ENCODE measurements at places on chromosomes 16 and 17.

GRCh38 chr16:46947900-46948547 is 25.4 kb downstream of the DNAJA2 start:
- no peak for DNase-seq

DNA sequence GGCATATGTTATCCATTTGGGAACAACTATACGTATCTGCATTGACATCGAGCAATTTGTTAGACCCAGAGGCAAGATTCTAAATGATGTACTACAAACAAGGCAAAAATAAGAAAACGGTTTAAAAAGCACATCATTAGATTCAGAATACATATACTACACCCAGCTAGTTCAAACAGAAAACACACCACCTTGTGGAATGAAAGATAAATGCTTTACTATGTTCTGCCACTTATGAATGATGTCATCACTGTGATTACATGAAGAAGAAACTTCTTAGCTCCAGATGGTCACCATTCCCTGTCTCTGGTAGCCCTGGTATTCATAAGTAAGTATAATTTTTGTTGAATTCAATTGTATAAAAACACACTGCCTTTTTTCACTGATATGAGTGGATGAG is 7.8 kb downstream of the NACA2 start:
- DNase-seq = no peak

DNA sequence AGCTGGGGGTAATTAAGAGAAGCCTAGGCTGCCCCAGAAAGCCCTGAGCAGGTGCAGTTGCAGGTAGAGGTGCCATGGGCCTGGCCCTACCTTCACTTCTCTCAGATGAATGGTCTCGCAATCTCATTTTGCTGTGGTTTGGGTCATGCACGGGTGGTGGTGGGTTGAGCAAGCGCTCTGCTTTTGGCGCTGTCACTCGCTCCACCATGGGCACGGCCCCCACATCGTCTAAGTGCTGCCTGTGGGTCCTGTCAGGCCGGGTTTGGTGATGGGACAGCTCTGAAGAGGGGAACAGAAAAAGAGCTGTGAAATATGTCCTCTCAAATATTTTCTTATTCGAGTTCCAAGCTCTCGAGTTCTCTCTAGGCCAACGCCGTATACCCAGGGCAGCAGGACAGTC is 39.9 kb downstream of the STH start:
- DNase-seq = no peak

DNA sequence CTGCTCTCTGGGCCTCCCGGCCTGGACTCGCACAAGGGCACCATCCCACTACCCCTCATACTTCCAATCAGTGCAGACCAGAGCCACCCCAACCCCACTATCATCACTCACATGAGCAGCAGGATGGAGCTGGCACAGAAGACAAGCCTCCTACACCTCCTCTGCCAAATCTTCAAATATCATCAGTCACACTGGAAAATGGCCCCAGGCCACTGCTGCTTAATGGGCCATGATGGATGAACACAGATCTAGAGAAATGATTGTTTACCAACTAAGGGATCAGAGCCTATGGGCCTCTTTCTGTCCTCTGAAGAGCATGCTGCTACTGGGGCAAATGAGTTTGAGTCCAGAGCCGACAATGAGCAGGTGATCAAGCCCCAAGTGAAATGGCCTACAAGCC is 165.5 kb downstream of the GRIN2A start:
- no peak for DNase-seq

DNA sequence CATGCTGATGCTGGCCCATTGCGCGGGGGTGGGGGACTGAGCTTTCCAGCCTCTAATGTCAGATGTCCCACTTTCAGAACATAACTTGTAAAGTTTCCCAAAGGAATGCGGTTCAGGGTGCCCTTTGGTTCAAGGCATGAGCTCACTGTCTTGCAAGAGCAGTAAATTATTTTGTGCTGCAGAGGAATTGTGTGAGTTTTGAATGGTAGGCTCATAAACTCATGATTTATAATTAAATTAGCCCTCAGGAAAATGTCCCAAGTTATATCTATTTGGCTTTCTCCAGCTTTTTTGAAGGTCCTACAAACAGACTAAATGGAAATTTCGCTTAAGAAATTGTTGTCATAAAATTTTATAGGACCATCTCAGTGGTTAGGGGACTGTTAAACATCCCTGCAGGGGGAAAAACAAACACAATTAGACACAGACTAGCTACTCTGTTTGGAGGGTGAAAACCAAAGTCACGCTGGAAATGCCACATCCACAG is 321.8 kb downstream of the HS3ST3B1 start:
- DNase-seq = no peak

DNA sequence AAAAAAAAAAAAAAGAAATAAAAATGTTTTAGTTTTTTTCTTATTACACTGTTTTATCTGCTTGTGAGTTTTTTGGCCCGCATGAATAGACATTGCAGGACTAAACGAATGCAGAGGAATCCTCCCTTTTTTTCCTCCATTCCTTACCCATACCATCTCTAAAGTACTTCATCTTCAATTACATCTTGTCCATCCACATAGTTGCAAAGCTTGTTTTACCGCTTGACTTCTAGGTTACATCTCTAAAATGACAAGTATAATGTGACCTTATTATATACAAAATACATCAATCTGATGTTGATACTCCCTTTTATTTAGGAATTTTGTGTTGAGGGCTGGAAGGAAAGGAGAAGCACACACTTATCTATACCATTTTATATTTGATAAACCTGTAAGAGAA is 12.8 kb downstream of the RETREG3 start:
- no peak for DNase-seq

GRCh38 chr17:77666881-77667395 is 291.6 kb upstream of the TNRC6C start:
- no peak for DNase-seq

DNA sequence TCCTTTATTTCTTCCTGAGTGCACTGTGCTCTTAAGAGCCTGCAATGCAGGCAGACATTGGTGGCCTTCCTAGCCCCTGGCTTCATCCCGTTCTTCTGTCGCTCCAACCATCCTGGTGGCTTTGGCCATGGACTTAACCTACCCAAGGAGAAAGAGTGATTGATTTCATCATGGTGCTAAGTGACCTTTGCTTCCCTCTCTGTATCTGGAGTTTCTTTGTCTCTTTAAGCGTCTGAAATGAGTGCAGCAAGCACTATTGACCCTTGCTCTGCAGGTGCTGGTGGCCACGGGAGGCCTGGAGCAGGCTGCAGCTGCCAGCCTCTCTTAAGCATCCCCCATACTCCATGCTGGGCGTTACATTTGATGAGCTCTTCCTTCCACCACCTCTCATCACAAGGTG is 60.5 kb downstream of the RAP1GAP2 start:
- DNase-seq = no peak

DNA sequence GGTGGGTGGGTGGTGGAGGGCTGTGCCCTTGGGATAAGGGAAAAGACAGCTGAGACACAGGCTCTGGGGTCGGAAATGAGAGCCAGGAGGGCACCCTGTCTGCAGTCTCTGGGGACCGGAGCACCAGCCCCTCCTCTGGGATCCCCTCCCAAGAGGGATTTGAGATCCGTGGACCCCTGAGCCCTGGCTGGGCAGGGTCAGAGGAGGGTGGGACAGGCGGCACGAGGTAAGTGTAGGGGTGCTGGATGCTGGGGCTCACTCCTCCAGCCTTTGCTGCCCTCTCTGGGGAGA is 425 bp downstream of the SGSH start:
- DNase-seq = no peak

DNA sequence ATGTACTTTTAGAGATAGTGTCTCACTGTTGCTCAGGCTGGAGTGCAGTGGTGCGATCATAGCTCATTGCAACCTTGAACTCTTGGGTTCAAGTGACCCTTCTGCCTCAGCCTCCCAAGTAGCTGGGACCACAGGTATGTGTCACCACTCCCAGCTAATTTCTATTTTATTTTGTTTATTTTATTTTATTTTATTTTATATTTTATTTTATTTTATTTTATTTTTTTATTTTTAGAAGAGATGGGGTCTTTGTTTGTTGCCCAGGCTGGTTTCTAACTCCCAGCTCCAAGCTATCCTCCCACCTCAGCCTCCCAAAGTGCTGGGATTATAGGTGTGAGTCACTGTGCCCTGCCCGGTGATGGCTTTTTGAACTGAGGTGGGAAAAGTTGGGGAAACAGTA is 35.1 kb upstream of the HS3ST4 start:
- no peak for DNase-seq

DNA sequence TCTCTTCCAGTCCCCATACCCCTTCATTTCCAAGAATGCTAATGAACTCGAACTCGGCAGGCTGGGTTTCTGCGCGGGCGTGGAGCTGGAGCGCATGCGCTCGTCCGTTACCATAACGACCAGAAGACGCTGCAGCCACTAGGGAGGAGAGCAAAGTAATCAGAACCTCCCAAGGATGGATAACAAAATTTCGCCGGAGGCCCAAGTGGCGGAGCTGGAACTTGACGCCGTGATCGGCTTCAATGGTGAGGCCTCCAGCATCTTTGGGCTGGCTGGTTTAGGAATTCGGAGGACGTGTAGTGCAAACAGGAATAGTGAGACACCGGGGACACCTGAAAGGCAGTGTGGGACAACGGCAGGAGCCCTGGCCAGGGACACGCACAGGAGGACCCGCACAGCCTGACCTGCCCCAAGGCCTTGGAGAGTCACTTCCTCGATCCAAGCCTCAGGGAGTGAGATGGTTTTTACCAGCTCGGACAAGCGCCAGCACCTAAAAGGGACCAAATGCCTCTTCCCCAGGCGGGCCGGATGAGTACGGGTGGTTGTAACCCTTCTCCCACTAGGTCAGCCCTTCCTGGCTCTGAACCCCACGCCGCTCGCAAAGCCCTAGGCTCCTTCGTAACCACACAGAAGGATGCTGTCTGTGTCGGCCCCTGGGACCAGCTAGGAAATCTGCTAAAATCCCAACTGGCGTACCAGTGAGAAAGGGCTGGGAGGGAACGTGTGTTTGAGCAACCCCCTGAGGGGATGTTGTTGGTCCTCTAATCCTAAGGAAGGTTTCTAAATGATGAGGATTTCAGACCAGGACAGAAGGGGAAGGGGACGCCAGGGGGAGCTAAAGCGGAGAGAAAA is at the start of gene CFAP52:
Gene CFAP52 (plus strand): TSS at position 122 of the 852 bp plus-strand sequence. CDS start 54 bp downstream, at position 176.
- DNase-seq = no peak

DNA sequence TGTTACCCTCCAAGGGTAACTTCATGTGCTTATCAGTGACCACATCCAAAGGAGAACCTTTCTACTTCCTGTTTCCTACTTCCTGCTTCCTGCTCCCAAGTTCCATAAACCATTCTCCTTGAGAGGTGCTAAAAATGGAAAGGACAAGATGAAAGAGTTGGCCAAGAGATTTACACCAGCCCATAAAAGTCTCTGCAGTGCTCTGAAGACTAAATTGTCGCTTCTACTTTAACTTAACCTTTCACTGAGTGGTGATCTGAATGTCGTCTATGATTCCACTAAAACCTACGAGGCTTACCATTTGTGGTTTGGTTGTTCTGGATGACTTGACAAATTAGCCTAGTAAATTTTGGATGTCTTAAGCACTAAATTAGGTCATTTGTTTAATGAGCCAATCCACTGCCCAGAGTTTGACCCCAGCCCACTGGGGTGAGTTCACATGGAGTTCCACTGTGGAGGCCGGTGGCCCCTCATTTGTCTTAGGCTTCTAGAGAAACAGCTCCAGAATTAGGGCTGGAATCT is 333.1 kb downstream of the FOXL1 start:
- no peak for DNase-seq

DNA sequence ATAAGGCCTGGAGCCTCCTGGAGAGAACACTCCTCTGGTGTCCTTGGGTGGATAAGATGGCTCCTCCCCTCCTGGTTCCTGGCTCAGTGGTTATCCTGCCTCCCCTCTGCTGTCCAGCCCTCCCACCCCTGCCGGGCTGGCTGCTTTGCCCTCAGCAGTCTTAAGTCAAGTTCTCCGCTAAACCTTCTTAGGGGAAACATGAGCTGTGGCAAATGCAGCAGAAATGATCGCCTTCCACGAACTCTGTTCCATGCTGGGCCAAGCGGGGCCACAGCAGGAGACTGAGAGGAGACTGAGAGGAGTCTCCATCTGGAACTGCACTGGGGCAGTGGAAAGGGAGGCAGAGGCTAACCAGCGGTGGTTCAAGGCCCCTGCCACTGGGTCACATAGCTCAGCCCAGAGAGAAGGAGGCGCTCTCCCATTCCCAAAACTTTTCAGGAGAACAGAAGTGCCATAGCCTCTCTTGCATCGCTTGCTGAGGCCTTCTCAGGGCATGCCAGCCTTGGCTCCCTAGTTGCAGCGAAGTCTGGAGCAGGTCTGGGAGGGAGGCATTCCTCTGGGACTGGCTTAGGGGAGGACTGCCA is 26.9 kb downstream of the TNS4 start:
- no peak for DNase-seq

- no peak for DNase-seq
These were observed 60.6 kb downstream of the C16orf82 start for GRCh38 chr16:27127308-27127707.

GRCh38 chr17:39400547-39401411 is 647 bp downstream of the FBXL20 start:
- DNase-seq = peak; percentile 32

DNA sequence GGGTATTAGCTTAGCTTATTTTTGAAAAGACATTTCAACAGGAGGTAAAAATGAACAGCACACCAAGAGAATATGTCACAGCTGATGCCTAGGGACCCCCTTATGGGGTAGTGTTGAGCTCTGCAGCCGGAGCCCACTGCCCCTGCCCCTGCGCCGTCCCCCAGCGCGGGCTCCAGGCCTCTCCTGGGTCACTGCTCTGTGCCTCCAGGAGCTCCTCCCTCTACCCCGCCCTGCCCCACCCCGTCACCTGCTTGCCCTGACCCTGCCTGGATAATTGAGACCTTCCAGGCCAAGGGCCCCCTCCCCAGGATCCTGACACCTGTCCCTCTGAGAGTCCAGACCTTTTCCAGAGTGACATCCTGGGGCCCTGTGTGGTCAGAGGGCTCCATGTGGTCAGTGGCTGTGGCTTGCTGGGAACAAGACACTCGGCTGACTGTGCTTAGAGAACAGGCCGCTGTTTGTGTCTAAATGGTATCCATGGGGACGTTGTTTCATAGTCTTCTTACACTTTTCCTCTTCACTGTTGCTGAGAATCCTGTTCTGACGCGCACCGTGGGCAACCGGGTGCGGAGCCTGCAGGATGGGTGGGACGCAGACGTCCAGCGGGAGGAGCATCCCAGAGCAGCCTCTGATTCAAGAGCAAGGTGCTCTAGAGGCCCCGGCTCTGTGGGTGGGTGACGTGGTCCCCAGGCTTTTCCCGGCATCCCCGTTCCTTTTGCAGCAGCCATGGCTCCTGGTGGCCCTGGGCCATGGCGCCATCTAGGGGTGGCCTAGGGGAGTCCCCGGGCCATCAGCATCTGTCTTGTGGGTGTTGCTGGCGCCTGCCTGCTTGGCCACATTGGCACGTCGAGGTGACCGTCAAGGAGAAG is 20.0 kb upstream of the WFIKKN1 start:
- DNase-seq = no peak

DNA sequence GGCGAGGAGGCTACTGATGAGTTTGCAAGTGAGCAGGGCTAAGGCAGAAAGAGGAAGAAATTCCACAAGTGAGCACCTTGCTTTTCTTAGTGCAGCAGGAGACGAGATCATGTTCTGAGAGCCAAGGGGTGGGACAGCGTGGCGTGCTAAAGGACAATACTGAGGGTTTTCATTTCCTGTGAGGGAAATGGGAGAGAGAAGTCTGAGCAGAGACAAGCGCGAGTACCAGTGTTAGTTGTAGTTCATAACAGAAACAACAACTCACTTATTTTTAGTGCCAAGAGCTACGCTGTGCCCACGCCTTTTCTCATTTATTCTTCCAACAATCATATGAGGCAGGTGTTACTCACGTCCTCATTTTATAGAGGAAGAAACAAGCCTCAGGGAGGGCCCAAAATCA is 2.3 kb downstream of the SPACA3 start:
- no peak for DNase-seq

- no peak for DNase-seq
These were observed 27.2 kb upstream of the TOB1 start for GRCh38 chr17:50893183-50893993.

Data from NK-92 treated with Interleukin-12 subunit alpha and Interleukin-12 subunit beta, amount 100 ng/mL, for 24 hours (cell line).